ENCODE measurements at places on chromosomes 11 and 22. TPM values are rescaled to one million over a fixed set of nuclear protein-coding genes. Genes with fewer than 3 reads are reported as not detected.

Gene BRSK2
- 0.33 TPM for total RNA-seq

Gene FAM180B
- not detected for total RNA-seq

Gene GRM5
- under 0.01 TPM for total RNA-seq

Gene NEFH
- 0.17 TPM for total RNA-seq

Gene PTGDR2
- 0.26 TPM for total RNA-seq

DNA sequence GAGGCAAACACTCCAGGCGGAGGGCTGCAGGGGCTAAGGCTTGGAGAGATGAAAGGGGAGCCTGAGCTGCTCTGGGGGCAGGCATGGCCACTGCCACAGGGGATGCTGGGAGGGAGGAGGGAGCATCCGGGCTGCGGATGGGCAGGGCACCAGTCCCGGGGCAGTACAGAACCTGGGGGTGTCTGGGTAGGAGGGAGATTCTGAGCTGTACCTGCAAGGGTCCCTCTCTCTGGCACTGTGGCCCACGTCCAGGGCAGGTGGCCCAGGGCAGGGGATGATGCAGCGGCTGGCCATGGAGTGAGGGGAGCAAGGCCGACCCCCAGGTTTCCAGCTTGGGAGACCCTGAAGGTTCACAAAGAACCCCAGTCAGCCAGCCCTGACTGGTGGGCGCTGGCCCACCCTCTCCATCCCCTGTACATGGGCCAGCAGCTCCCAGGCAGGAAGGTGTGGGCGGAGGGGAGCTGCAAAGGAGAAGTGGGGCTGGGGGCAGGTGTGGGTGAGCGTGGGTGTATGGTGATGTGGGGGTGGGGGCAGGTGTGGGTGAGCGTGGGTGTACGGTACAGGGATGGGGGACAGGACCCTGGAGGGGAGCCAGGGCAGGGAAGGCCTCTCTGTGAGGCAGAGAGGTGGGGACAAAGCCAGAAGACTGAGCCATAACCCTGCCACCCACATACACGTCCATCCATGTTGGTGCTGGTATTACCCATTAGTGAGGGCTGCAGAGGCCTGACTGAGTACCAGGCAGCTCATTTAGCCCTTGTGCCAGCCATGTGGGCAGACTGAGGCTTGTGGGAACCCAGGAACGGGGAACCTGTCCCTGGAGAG lies 2.2 kb upstream of the TNFRSF13C start:
- H3K4me1 ChIP-seq: peaks cover 2% of the 10 kb centered on the region
- H3K4me3 ChIP-seq: no peak overlapping the region
- H3K27me3 ChIP-seq: peaks cover 6% of the 10 kb centered on the region
- no peak overlapping the region for H3K27ac ChIP-seq

GRCh38 chr11:66371627-66372415 lies at the start of gene SLC29A2:
Gene SLC29A2 (minus strand): TSS chr11:66371760. CDS start chr11:66371591, 169 bp downstream.
- DNase-seq: no peak
- peak within 1 kb of the TSS; percentile 30 for H3K4me3 ChIP-seq
- no peak within 1 kb of the TSS for H3K27ac ChIP-seq
- H3K36me3 ChIP-seq: no peaks in the 10 kb centered on the region
- H3K4me1 ChIP-seq: peaks cover 6% of the 10 kb centered on the region

GRCh38 chr11:40139066-40139465 lies 1320.4 kb downstream of the LRRC4C start:
- H3K4me1 ChIP-seq: no peaks in the 10 kb centered on the region
- H3K27ac ChIP-seq: no peak overlapping the region
- no peak for DNase-seq
- no peak overlapping the region for H3K4me3 ChIP-seq
- no peaks in the 10 kb centered on the region for H3K27me3 ChIP-seq
- H3K36me3 ChIP-seq: no peaks in the 10 kb centered on the region

DNA sequence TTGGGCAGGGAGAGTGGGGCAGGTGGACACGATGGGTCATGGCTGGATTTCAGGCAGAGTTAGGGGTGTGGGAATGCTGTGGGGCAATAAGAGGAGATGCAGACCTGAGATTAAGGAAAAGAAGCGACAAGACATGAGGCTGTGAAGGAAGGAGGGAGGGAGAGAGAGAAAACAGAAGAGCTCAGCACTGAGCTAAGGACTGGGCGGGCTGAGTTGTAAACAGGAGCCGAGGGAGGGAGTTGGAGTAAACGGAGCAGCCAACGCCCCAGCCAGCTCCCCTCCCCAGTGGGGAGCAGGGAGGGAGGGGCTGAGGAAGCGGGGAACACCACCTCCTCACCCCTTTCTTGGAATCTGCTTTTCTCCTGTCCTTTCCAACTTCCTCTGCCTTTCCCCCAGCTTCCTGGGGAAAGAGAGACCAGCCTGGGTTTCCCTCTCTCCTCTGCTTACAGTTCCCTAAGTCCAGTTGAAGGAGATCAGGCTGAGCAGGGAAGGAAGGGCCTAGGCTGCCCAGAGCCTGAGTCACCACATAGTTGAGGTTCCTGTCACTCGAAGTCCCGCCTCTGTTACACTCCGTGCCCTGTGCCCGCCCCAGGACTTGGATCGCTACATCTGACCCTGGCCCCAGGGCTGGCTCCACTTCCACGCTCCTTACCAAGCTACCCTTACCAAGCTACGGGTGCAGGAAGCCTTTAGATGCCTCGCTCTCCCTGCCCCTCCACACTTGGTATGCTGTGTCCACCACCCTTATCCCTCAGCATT lies 6.7 kb upstream of the AHNAK start:
- H3K4me3 ChIP-seq: peak overlapping the region; percentile 52
- peak overlapping the region; percentile 99 for H3K27ac ChIP-seq
- H3K4me1 ChIP-seq: peaks cover 48% of the 10 kb centered on the region
- no peaks in the 10 kb centered on the region for H3K36me3 ChIP-seq
- H3K27me3 ChIP-seq: no peaks in the 10 kb centered on the region

GRCh38 chr11:74654976-74655375 lies 62.6 kb downstream of the POLD3 start:
- H3K27ac ChIP-seq: no peak overlapping the region
- H3K36me3 ChIP-seq: no peaks in the 10 kb centered on the region
- no peak for DNase-seq
- peaks cover 6% of the 10 kb centered on the region for H3K4me1 ChIP-seq
- H3K27me3 ChIP-seq: no peaks in the 10 kb centered on the region

DNA sequence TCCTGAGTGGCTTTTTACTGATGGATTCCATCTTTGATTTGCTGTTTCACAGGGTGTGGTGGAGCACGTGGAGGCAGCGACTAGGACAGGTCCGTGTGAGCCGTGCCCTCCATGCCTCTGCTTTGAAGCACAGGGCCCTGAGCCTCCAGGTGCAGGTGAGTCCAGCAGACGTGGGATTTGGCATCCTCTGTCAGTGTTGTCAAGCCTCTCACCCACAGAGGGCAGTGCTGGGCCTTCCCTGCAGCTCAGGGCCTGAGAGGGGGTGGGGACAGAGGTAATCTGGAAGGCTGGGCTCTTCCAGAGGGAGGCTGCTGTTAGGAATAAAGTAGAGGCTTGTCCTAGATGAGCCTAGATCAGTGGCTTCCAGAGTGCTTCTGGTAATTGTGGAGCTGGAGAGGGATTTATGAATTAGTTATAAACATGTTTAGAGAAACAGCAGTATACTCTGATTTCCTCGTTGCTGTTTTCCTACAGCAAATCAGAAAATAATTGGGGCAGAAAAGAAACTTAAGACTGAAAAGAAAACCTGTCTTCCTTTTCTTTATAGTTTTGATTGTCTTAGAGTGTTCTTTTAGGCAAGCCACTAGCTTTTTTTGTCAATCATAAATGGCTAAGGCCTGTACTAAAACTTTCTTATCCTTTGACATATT lies 65.0 kb downstream of the SFI1 start:
- no peaks in the 10 kb centered on the region for H3K4me1 ChIP-seq
- peak; percentile 70 for DNase-seq
- H3K27ac ChIP-seq: no peak overlapping the region
- no peaks in the 10 kb centered on the region for H3K36me3 ChIP-seq

- no peaks in the 10 kb centered on the region for H3K36me3 ChIP-seq
- no peaks in the 10 kb centered on the region for H3K27me3 ChIP-seq
- H3K27ac ChIP-seq: no peak overlapping the region
- no peaks in the 10 kb centered on the region for H3K4me1 ChIP-seq
- H3K4me3 ChIP-seq: no peak overlapping the region
Observed at GRCh38 chr11:134978388-134979088, 566.5 kb upstream of the B3GAT1 start.

DNA sequence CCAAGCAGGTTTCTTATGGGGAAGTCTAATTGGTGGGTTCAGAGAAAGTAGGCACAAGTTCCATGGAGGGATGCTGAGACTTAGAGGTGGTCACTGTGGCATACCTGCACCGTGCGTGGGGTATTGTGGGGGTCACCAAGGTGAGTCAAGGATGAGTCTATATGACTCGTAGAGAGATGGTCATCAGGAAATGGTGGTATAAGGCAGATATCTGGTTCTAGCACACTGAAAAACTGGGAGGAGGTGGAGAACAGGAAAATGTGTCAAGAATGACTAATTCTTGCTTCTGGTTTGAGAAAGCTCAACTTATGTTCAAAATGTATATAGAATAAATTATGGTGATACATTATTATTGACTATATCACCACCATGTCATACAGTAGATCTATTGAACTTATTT lies 258.1 kb downstream of the RAB38 start:
- DNase-seq: no peak
- H3K27me3 ChIP-seq: no peaks in the 10 kb centered on the region
- H3K27ac ChIP-seq: no peak overlapping the region
- no peaks in the 10 kb centered on the region for H3K36me3 ChIP-seq

DNA sequence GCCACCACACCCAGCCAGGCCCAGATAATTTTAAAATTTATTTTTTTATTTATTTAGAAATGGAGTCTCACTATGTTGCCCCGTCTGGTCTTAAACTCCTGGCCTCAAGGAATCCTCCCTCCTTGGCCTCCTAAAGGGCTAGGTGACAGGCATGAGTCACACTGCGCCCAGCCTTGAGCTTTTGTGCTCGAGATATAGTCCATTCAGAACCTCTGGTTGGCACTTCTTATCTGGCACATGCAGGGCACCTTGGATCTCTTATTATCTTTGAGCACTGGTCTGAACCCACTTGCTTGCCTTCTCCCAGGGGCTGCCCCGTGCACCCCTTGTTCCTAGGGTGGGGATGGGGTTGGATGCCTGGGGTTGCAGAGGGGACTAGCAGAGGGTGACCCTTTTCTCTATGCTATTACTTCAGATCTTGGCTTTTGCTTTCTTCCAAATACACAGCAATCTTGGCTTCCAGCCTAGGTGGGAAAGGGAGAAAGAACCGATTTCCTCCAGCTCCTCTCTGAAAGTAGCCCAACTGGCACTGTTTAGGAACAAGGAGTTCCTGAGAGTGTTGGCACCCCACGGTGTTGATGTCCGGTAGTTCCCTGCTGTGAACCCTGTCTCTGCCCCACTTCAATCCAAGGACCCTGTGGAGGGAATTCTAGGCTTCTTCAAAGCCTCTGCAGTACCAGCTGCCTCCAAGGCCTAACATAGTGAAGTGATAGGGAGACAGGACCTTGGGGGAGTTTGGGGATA lies 1.3 kb upstream of the SLC3A2 start:
- peaks cover 18% of the 10 kb centered on the region for H3K4me1 ChIP-seq
- peaks cover 15% of the 10 kb centered on the region for H3K36me3 ChIP-seq
- peak overlapping the region; percentile 11 for H3K4me3 ChIP-seq
- H3K27ac ChIP-seq: peak overlapping the region; percentile 100
- H3K27me3 ChIP-seq: no peaks in the 10 kb centered on the region
- peak; percentile 39 for DNase-seq

DNA sequence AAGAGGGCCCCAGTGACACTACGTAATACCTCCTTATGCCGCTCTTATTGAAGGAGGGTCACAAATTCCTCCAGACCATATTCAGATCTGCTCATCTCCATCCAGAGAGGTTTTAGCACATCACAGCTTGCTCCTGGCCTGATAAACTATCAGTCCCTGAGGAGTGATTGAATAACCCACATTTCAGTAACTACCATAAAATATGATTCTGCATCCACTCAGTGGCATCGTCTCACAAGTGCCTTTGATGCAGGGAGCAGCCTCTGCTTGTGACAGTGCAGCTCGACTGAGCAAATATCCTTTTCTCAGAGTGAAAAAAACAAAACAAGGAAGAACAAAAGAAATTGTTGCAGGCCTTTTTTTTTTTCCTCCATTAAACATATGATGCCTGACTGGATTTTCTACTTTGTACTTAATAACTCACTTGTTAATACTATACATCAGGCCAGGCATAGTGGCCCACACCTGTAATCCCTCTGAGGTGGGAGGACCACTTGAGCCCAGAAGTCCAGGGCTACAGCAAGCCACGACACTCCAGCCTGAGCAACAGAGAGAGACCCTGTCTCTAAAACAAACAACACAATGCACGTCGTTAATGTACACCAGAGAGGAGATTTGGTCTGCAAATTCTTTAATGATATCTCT lies 64.5 kb downstream of the DDX10 start:
- H3K4me1 ChIP-seq: no peaks in the 10 kb centered on the region
- no peak overlapping the region for H3K27ac ChIP-seq
- H3K4me3 ChIP-seq: no peak overlapping the region
- no peak for DNase-seq
- H3K36me3 ChIP-seq: no peaks in the 10 kb centered on the region

DNA sequence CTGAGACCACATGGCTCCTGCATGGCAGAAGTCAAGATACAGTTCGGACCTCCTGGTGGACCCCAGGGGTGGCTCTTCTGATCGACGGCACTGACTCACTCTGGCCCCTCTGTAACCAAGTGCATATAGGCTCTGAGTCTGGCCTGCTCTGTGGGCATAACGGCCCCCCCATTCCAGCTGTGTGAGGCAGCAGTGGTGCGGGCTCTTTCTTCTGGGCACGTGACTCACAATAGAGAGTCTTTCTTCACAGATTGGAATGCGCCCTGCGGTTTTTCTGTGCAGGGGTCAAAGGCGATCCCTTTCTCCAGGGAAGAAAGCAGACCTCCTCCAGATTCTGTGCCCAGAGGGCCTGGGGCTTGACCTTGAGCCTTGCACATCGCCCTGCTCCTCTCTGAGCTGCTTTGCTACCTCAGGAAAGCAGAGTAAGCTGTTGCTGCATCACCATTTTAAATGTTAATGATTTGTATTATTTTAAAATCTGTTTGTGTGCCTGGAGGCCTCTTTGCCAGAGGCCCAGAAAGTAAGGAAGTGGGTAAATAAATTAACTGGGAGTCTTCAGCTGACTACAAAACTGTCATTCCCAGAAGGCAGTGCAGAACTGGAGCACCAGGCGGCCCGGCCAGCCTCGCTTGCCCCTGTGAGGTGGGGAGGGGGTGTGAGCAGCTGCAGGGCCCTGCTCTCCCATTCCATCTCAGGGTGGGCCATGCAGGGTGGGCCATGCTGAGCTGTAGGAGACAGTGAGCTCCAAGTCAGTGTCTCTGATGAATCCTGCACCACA lies 199.0 kb downstream of the GRIK4 start:
- H3K36me3 ChIP-seq: no peaks in the 10 kb centered on the region
- H3K4me1 ChIP-seq: peaks cover 15% of the 10 kb centered on the region
- DNase-seq: peak; percentile 80

DNA sequence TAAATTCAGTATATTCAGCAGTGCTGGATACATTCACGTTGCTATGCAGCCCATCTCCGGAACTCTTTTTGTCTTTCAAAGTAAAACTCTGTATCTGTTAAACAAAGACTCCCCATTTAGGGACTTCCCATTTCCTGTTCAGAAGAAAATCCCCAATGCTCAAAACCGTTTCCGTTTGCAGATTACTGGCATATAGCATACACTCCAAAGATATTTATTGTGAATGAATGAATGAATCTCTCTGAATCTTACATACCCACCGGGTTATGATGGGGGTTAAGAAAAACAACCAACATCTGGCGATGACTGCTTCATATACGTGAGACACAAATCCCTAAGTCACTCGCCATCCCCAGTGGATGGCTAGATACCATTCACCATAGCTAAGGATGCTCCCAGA lies 1.6 kb downstream of the THY1 start:
- H3K4me1 ChIP-seq: peaks cover 18% of the 10 kb centered on the region
- peak overlapping the region; percentile 86 for H3K4me3 ChIP-seq
- peak; percentile 23 for DNase-seq
- no peaks in the 10 kb centered on the region for H3K27me3 ChIP-seq

GRCh38 chr11:66641834-66642233 lies 3.3 kb downstream of the RBM4 start:
- DNase-seq: peak; percentile 63
- H3K27ac ChIP-seq: no peak overlapping the region
- H3K36me3 ChIP-seq: peaks cover 24% of the 10 kb centered on the region
- no peaks in the 10 kb centered on the region for H3K27me3 ChIP-seq
- H3K4me3 ChIP-seq: peak overlapping the region; percentile 8
- peaks cover 5% of the 10 kb centered on the region for H3K4me1 ChIP-seq

All from fibroblast of lung (primary cell).